Neural crest cell (in vitro differentiated cells): ENCODE measurements at places on chromosomes 5 and 9. TPM values are rescaled to one million over a fixed set of nuclear protein-coding genes. Genes with fewer than 3 reads are reported as not detected.

GRCh38 chr5:135601466-135601865, 22.7 kb upstream of the CXCL14 start:
- DNase-seq = no peak

DNA sequence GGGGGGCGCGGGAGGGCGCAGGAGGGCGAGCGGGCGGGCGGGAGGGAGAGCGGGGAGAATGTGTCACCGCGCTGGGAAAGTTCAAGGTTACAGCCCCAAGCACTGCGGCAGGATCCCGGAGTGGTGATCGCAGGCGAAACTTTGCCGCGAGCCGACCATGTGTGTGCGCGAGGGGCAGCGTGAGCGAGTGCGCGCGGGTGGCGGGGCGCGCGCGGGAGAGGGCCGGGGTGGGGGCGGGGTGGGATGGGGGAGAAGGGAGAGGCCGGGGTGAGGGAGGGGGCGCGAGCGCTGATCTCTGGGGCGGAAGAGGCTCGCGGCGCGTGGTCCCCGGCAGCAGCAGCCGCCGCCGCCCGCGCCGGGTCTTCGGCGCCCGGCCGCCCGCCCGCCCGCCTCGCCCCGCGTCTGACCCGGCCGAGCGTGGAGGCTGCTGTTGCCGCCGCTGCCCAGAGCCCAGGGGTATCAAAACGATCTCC, at the start of gene NFIB:
Gene NFIB (minus strand): TSS at position 191 of the 473 bp plus-strand sequence. CDS start 630 bp downstream, outside the sequence.
- DNase-seq = peak; percentile 40

DNA sequence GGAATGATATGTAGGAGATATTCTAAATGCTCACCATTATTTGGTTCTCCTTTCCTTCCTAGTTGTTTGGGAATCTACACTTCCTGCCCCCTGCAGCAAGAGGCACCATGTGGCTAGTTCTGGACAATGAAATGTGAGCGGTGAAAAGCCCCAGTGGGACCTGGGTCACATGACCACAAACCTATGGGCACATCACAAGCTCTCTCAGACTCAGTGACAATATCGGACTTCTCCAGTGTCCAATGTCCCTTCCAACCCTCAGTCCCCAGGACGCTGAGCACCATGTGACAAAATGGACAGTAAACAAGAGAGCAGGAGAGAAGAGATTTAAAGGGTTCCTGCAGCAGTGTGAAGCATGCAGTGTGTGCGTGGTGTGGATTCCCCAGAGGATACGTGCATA, 44.6 kb upstream of the FOXE1 start:
- no peak for DNase-seq

- no peak for DNase-seq
Measured at GRCh38 chr5:33720176-33720575, 171.6 kb downstream of the ADAMTS12 start.

DNA sequence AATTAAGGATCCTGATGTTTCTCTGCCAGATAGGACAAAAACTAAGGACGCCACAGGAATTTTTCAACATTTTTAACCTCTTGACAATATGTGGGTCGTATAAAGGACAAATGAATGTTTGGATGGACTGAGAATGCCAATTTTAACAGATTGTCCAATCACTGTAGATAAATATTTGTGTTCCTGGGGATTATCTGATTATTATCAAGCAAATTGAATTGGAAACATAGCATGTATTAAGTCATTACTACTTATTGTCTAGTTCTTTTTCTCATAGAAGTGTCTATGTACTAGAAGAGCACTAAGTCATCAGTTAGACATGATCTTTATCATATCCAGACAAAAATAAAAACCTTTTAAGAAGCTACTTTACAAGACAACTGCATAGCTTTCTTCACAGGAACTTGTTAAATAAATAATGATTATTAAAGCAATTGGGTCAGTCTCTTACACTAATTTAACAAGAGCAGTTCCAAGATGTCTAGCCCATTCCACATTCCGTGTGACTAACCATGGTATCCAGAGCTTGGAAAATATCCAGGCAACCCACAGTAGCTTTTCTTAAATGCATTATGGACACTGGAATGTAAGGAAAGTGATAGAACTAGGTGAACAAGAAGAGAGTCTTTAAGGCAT, 127.5 kb upstream of the CDKN2B start:
- no peak for DNase-seq

DNA sequence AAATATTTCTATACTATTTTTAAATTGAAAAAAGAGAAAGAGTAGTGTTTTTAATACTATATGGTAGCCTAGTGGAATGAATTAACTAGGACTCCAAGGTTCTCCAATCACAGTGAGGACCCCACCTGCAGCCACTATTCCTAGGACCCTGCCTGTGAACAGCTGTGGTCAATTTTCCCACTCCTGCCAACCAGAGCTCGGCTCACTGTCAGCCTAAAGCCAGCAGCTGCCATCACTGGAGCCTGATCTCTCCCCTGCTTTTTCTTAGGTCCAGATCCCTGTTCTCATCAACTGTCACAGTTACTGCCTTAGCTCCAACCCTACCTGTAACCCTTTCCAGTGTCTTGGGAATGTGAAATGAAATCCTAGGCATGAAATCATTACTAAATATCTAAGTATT, 25.3 kb downstream of the ARSB start:
- DNase-seq = no peak

MLANA gene
- not detected in 2 replicates for total RNA-seq

- DNase-seq = no peak
Measured at GRCh38 chr5:180673371-180674089, 24.1 kb upstream of the FLT4 start.

PDCD1LG2 gene
- total RNA-seq = not detected in 2 replicates

- DNase-seq = no peak
Measured at GRCh38 chr9:3028535-3028934, 184.6 kb upstream of the PUM3 start.

DNA sequence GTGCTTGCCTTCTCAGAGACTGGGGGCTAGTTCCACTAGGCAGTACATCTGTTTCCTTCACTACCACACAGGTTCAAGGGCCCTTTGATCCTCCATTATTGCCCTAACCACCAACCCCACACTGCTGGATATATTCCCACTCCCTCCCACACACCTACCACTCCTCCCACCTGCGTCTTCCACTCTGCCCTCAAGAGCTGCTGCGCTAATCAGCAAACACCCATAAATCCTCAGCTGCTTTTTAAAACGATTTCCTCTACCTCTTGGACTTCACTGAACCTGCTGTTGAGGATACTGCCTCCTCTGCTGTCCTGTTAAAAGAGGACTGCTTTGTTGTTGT, 120.9 kb downstream of the MAPKAP1 start:
- DNase-seq = no peak

DNA sequence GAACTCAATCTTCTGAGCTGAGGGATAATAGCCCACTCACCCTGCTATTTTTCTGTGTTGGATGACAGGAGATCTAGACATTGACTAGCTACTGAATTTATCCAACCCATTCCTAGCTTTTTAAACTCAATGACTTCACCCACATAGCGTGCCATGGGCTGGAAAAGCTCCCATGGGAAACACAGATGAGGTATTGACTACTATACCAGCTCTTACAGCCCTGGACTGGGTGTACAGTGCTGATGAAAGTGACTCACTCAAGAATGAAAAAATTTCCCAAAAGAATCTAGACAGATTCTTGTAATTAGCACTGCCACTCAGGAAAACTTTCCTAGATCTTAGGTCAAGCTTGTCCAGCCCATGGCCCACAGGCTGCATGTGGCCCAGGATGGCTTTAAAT, 72.7 kb upstream of the NREP start:
- no peak for DNase-seq

GRCh38 chr5:127086589-127086988, 13.3 kb upstream of the C5orf63 start:
- DNase-seq = no peak
